Smooth muscle cell of the brain vasculature (primary cell): ENCODE measurements at places on chromosomes 6 and 20.
A peak's percentile ranks its signal among the peaks of the same experiment; 100 is the strongest.

GRCh38 chr6:42454428-42454791 is 2.7 kb upstream of the TRERF1 start:
- DNase-seq, result no peak

DNA sequence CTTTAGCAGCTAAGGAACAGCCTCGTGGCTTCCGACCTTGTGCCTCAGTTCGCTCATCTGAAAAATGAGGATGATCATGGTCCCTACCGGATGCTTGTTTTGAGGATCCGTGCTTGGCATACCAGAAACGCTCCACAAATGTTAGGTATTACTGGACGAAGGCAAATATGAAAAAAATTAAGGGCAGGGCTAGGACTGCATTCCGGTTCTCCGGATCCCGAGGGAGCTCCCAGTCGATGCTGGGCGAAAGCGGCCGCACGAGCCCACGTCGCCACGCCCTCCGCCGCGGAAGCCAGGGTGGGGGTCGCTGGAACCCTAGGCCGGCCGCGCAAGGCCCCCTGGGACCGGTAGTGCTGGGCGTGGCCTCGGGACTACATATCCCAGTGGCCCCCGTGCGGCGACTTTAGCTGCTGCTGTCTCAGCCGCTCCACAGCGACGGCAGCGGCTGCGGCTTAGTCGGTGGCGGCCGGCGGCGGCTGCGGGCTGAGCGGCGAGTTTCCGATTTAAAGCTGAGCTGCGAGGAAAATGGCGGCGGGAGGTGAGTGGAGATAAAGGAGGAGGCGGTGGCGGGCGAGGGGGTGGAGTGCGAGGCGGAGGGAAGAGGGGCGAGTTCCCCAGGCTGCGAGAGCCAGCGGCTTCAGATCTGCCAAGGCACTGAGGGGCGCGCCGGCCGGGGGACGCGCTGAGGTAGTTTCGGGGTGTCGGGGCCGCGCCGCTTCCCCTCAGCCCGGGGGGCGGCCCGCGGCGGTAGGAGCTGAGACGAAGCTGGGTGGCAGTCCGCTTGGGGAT is at the start of gene NCOA3:
TSS of gene NCOA3 (plus strand) at position 406 of the 789 bp plus-strand sequence. CDS start 120,361 bp downstream, outside the sequence.
- peak; percentile 70 for DNase-seq

DNA sequence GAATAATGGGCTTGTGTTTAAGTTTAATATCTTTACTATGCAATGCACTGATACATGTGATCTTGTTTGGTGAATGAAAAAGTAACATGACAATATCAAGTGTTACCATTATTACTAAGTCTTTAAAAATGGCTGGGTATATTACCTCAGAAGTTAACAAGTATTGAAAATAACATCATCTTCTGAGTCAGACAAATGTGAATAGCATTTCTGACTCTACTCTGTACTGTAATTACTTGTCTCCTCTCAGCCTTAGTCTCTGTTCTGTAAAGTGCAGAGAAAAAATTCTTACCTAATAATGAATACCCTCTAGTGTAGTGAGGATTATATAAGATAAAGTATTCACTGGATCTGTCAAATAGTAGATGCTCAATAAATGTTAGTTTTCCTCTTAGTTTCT is 47.0 kb upstream of the GCLC start:
- no peak for DNase-seq

GRCh38 chr6:134314006-134314821 is 3.7 kb downstream of the SGK1 start:
- DNase-seq, result no peak

GRCh38 chr6:90820436-90820835 is 233.6 kb upstream of the MAP3K7 start:
- no peak for DNase-seq

- no peak for DNase-seq
Measured at GRCh38 chr6:17957498-17957897, 29.9 kb downstream of the KIF13A start.

DNA sequence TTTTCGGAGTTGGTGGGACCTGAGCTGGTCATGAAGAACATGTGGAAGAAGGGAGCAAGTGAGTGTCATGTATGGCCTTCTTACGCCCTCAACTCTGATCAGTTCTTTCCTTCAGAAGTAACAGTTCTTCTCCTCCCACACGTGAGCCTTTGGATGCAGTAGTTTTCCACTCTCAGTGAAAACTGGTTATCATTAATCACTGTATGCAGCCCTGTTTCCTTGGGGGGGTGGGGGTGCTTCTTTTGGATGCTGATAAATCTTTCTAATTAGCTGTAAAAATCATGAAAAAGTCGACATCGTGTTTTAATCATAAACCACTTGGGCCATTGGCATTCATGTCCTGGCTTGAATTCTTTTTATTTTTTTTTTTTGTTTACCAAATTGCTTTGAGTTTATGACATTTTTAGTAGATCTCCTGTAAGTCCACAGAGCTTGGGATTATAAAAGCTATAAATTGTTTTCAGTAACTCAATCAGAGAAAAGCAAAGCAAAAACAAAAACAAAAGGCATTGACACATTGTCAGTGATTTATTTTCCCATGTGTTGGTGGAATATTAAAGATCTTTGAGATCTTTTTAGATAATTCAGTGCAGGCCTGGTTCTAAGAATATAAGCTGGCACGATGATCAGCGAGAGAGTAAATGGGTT is 84.8 kb downstream of the TRMT11 start:
- DNase-seq, result no peak

DNA sequence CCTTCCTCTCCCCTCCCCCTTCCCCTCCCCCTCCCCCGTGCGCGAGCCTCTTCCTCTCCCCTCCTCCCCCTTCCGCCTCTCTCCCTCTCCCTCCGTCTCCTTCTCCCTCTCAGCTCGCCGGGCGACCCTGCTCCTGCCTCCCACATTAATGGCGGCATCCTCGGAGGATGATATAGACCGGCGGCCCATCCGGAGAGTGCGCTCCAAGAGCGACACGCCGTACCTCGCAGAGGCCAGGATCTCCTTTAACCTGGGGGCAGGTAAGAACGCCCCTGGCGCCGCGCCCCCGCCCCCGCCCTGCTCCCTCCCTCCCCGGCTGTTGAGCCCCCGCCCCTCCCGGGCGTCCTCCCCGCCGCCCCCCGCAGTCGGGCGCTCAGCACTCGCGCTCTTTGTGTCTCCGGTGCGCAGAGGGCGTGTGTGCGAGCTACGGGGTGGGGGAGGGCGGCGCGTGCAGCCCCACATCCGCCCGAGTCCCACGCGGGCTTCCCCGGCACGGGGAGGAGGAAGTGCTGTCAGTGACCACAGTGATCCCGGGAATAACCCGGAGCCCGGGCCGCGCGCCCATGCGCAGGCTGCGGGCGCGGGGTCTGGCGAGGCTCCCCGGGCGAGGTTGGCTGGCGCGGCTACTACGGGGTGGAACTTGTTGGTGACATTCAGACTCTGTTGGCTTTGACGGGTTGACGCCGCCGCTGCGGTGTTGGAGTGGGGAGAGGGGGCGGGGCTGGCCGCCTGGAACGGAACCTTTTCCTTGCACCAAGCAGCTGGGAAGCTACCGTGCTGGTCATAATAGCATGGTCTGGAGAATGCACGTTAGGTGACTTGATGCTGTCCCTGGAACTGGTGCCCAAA is 33.2 kb downstream of the PHACTR1 start:
- DNase-seq, result no peak

DNA sequence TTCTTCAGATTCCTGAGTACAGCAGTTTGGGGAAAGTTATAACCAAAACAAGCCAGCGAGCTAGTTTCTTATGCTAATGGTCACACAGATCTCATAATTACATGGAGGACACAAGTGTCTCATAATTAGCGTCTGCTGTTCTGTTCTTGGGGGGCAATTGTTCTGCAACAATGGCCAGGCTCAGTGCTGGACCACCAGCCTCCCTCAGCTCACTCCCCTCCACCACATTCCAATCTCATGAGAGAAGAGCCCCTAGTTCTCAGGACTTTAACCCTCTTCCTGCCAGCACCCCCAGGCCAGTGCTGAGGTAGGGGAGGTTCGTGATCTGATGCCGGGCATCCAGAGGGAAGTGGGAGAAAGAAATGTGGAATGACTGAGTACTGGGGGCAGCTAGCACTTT is 20.2 kb upstream of the TOX2 start:
- DNase-seq, result no peak

DNA sequence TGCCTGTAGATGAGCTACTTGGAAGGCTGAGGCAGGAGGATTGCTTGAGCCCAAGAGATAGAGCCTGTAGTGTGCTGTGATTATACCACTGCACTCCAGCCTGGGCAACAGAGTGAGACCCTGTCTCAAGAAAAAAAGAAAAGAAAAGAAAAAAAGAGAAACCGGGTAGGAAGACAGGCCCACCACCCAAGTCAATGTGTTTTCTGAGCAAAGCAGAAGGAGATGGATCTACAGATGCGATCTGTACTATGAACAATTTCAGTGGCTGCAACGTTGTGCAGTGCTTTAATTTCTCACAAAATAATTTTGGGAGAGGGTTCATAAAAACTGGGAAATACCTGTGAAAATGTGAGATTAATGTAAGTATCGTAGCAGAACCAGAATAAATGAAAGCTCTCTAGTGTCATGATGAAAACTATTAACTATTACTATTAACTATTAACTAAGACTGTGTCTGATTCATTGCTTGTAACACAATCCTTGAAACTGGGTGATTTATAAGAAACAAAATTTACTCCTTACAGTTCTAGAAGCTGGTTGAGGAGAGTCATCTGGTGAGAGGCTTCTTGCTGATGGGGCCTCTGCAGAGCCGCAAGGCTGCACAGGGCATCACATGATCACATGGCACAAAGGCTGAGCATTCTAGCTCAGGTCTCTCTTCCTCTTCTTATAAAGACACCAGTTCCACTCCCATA is 233.1 kb upstream of the ZNF217 start:
- no peak for DNase-seq

- DNase-seq, result no peak
Measured at GRCh38 chr20:14407336-14407735, 69.9 kb upstream of the FLRT3 start.

DNA sequence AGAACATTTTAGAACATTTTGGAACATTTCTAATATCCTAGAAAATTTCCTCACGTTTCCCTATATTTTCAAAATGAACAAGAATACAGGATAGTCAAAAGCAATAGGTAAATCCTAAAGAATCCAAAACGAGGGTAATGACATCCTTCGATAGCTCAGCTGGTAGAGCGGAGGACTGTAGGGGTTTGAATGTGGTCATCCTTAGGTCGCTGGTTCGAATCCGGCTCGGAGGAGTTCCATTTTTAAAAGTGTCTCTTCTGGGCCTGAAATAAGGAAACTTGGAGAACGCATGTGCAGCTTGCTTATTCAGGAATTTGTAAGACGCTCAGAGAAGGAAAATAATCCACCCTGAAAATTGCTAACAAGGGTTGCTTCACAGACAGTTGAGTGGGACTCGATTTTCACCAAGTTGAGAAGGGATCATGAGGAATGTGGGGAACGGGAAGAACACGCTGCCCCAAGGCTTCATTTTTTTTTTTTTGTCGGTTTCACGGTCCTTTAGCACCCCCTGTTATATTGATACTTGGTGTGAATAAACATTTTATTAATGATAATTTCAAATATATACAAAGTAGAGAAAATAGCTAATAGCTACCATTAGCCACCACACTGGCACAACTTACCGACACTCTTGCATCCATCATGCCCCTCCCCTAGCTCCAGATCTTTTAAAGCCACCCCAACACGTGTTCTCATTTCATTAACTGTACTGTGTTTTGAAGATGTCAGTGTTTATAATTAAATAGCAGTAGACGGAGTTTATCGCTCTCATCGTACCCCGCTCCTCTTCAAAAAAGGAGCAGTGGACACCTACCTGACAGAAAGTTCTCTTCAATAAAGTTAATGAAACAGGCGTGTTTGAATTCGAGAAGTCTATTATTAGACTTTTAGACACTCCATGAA is 1.8 kb upstream of the ABT1 start:
- DNase-seq, result no peak

GRCh38 chr6:84665401-84665800 is 99.0 kb downstream of the TBX18 start:
- DNase-seq, result no peak

DNA sequence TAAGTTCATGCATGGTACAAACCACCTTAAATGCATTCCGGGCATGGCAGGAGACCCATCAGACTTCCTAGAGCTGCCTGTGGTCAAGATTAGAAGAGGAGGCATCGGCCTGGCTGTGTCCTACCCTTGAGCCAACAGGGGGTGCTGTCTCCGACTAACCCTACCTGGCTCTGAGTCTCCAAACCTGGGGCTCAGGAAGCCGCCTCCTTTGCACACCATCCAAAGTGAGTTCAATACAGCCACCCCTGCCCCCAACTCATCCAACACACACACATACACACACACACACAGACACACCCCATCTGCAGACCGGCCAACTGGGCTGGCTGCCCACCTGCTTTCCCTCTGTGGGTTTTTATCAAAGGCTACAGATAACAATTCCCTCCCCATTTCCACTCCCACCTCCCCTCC is 77.0 kb downstream of the JPH2 start:
- no peak for DNase-seq

- DNase-seq, result no peak
Measured at GRCh38 chr20:59508729-59509128, 95.6 kb upstream of the PHACTR3 start.

GRCh38 chr20:43658069-43658722 is 8.7 kb upstream of the MYBL2 start:
- DNase-seq, result no peak

DNA sequence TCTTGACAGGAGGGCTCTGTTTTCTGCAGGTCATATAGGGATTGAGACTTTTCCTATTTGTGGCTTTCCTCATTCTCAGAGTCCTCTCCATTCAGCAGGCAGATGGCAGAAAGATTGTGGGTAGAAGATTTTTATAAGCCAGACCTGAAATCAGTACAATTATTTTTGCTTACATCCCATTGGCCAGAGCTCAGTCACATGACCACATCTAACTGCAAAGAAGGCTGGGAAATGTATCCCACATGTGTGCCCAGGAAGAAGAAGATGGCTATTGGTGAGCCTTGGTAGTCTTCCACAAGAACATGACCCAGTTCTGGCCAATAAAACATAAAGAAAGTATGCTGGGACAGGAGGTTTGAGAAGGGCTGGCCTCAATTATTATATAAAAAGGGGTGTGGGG is 21.5 kb upstream of the CCN5 start:
- DNase-seq, result no peak

DNA sequence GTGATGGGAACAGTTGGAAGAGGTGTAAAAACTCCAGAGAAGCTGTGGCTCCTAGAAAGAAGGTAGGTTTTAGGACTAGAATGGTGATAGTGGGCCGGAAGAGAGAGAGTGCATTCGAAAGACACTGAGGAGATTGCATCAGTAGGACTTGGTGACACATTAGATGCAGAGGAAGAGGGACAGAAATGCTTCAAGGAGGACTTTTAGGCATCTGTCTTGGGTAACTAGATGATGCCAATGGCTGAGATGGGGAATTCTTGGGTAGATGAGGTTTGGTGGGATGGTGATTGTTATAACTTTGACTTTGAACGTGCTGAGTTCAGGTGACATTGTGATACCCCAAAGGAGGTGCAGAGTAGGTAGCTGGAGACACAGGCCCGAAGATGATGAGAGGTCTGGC is 196.5 kb downstream of the GMPR start:
- no peak for DNase-seq

GRCh38 chr6:154111025-154111424 is 72.0 kb downstream of the OPRM1 start:
- no peak for DNase-seq
